ENCODE measurements at places on chromosomes 6 and 20.

DNA sequence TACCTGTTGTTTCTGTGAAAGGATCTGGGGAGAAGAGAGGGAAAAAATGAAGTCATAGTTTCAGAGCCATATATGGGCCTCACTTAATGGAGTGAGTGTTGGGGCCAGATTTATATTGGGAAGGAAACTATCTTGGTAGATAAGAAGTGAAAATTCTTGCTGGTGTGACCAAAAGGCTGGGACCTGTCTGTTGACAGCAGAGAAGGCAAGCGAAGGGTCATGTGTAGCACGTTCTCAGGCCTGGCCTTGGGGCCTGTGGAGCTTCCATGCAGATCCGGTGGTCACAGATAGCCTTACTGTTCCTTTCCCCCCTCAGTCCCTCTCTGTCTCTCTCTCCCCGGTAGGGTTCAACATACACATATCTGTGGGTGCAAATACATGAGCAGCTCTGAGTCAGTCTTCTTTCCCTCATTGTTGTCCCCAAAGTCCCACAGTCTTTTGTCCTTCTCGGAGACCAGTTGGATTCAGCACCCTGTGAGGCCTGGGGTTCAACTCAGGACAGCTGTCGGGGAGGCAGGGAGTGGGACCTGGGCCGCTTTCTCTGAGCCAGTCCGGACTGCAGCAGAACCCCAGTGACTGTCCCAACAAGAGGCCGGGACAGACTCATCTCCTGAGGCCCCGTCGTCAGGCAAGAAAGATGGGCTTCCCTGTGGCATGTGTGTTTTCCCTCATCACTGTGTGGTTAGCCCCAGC lies 34.6 kb downstream of the PPP1R14C start:
- no peak for DNase-seq

- no peak for DNase-seq
Measured at GRCh38 chr6:113354204-113354895, 502.8 kb upstream of the MARCKS start.

GRCh38 chr6:51459958-51460357 lies 627.5 kb downstream of the PKHD1 start:
- DNase-seq = no peak

DNA sequence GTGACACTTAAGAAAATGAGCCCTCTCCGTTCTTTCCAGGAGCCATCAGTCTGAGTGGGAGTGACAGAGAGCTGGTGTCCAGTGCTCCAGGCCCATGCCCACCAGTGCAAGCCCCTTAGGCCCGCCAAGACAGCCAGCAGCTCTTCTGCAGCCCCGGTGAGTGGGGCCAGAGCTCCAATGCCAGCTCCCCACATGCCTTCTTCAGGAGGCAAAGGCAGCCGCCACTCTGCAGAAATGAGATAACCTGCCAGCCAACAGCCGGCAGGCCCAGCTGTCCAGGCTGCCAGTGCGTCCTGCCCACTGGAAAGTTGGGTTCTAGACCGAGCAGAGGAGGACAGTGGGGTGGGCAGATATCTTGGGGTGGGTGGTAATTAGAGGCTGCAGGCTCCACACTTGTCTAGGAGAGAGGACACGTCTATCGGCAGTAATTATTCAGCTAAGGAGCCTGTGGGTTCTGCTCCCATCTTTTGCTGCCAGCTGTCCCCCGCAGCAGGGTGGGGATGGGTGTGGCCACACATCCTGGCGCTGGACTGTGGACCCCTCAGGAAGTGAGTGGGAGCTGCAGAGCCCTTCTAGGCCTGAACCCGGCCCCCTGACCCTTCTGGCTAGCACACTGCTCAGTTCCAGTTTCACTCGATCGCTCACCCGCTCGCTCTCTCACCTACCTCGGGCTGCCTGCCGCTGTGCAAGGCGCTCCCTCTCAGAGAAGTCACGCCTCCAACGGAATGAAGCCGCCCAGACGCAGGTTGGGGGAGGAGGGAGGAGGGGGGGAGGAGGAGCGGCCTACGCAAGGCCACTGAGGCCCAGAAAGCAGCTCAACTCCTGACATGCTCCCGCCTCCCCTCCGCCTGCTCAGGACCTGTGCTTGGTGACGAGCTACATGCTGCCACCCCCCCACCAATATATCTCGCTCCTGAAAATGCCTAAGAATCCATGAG lies 3.6 kb downstream of the GRM4 start:
- DNase-seq = no peak

DNA sequence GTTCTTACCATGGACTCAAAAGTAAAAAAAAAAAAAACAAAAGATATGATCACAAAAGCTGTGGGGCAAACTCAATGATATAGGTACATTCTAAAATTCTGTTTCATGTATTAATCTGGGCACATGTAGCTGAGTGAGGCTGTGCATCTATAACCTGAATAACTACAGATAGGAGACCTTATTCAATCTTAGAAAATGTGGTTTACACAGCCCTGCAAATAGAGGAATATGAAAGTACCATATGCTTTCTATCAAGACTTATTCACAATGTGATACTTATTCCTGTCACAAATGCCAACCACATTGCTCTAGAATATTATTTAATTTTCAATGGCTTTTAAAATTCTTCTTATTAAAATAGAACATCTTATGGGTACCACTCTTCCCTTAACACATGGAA lies 3.1 kb upstream of the SPACA1 start:
- DNase-seq = no peak

Data from HEK293T (cell line).